ENCODE measurements at places on chromosomes 6 and 20. TPM values are rescaled to one million over a fixed set of nuclear protein-coding genes. Genes with fewer than 3 reads are reported as not detected.

Gene IFNGR1
- total RNA-seq: 15.2 TPM

Gene SLC17A1
- not detected for total RNA-seq

Gene FAM209B
- total RNA-seq: not detected

Gene IRF4
- 2.6 TPM for total RNA-seq

Gene CDYL
- total RNA-seq: 25.2 TPM

Gene LKAAEAR1
- not detected for total RNA-seq

DNA sequence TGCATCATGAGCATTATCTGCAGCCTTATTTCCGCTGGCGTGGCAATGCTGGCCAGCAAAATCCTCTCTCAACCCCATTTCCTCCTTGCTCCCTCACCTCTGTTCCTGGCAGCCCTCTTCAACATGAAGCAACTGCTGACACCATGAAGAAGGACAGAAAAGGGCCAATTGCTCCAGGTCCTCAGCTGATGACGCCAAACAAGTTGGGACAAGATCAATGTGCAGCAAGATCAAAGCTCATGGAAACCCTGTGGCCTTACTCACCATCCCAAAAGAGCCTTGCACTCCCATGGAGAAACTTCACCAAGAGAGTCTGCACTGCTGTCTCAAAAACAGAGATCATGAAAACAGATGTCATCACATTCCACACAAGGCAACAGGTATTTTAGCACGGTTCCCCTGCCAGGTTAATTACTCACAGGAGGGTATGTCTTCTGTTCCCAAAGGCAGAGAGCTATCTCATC lies 7.4 kb downstream of the GFOD1 start:
- no peaks in the 10 kb centered on the region for H3K27me3 ChIP-seq
- no peak for DNase-seq
- peaks cover 59% of the 10 kb centered on the region for H3K4me1 ChIP-seq
- no peak overlapping the region for H3K27ac ChIP-seq

GRCh38 chr6:149007846-149008245 lies 261.0 kb downstream of the UST start:
- no peak overlapping the region for H3K4me3 ChIP-seq
- H3K27ac ChIP-seq: no peak overlapping the region
- no peaks in the 10 kb centered on the region for H3K4me1 ChIP-seq
- H3K36me3 ChIP-seq: no peaks in the 10 kb centered on the region
- H3K27me3 ChIP-seq: no peaks in the 10 kb centered on the region

GRCh38 chr6:87180105-87180728 lies 24.9 kb downstream of the ZNF292 start:
- H3K4me1 ChIP-seq: no peaks in the 10 kb centered on the region
- DNase-seq: no peak
- H3K27me3 ChIP-seq: no peaks in the 10 kb centered on the region

DNA sequence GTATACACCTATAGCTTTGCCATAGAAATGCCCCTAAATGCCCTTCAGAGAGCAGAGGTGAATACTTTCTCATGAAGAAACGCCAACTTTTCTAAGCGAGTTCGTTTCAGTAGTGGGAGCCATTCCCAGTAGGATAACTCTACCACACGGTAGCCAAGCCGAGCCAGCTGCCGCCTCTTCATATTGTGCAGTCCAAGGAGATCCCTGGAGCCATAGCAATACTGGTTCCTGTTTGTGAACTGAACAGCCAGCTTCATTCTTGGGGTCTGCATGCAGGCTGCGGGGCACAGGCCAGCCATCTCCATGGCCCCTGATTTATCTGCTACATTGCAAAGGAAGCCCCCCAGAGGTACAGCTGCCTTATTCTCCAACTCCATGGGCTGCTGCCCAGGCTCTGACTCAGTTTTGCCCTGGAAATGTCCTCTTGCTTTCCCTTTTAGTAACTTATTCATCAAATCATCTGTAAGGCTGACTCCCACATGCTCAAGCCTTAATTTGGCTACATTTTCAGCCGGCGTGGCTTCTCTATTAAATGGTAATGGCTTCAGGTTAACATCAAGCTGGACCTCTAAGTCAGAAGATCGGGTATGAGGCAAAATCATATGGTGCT lies 12.8 kb downstream of the FASTKD5 start:
- H3K4me3 ChIP-seq: no peak overlapping the region
- no peak overlapping the region for H3K27ac ChIP-seq
- H3K36me3 ChIP-seq: peaks cover 57% of the 10 kb centered on the region
- H3K27me3 ChIP-seq: no peaks in the 10 kb centered on the region
- H3K4me1 ChIP-seq: peaks cover 26% of the 10 kb centered on the region

DNA sequence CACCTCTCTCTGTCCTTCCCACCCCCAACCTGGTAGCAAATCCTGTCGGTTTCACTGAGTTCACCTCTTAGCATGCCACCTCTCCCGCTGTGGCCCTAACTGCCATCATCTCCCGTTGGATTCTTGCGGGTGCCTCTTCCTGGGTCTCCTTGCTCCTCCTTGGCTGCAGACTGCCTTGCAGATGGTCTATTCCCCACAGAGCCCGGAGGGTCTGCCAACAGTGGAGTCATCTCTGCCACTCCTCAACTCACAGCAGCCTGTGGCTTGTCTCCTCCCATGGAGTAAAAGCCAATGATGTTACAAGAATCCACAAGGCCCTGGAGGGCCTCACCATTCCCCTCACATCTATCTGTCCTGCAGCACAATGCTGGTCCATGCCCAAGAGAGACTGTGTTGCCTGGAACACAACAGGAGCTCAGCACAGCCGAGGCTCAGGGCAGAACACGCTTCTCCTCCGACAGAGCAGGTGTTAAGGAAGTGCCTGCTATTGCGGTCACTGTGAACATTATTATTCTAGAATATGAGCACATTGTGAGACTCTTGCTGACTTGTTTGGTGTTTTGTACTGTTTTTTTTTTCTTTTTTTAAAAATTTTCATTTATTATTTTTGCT lies 241.8 kb upstream of the SULF2 start:
- H3K4me1 ChIP-seq: no peaks in the 10 kb centered on the region
- H3K4me3 ChIP-seq: no peak overlapping the region
- peaks cover 4% of the 10 kb centered on the region for H3K27me3 ChIP-seq
- DNase-seq: no peak
- H3K27ac ChIP-seq: no peak overlapping the region

DNA sequence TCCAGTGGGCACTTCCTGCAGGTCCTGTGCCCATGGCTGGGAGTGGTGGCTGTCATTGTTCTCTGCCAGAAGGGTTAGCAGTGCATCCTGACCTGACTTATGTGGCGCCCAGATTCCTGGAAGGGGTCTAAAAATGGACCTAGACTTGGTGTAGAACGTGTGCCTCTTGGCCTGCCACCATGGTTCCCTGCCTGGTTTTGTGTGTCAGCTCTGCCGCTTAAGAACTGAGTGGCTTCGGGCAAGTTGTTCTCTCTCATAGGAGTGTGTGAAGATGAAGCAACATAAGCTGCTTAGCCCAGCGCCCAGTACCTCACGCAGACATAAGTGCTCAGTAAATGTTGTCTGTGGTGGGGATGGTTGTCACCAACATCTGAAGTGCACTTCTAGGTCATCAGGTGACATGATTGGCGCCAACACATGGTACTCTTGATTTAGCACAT lies 52.1 kb downstream of the PTPN1 start:
- no peaks in the 10 kb centered on the region for H3K27me3 ChIP-seq
- peaks cover 37% of the 10 kb centered on the region for H3K36me3 ChIP-seq
- peak overlapping the region; percentile 69 for H3K27ac ChIP-seq
- H3K4me3 ChIP-seq: no peak overlapping the region
- DNase-seq: no peak

GRCh38 chr6:160882006-160882405 lies 109.6 kb upstream of the MAP3K4 start:
- peaks cover 2% of the 10 kb centered on the region for H3K27me3 ChIP-seq
- DNase-seq: no peak
- H3K4me3 ChIP-seq: no peak overlapping the region
- no peaks in the 10 kb centered on the region for H3K36me3 ChIP-seq
- H3K4me1 ChIP-seq: no peaks in the 10 kb centered on the region

DNA sequence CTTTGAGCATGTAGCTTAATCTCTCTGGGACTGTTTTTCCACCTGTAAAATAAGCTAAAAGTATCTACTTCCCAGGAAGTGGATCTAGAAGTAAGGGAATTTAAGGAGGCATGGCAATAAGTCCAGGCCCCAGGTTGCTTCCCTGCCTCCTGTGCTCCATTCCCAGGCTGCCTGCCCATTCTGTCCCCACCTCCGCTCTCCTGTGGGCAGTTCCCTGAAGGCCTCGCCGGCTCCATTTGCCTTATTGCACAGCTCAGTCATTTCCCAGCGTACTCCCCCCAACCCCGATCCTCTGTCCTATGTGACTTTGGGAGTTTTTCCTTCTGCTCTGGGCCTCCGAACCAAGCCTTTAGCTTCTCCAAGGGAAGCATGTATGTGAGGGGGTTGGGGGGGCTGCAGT lies 4.6 kb downstream of the SLC29A1 start:
- peaks cover 53% of the 10 kb centered on the region for H3K4me1 ChIP-seq
- DNase-seq: no peak
- H3K27ac ChIP-seq: no peak overlapping the region
- H3K36me3 ChIP-seq: peaks cover 50% of the 10 kb centered on the region
- no peak overlapping the region for H3K4me3 ChIP-seq

DNA sequence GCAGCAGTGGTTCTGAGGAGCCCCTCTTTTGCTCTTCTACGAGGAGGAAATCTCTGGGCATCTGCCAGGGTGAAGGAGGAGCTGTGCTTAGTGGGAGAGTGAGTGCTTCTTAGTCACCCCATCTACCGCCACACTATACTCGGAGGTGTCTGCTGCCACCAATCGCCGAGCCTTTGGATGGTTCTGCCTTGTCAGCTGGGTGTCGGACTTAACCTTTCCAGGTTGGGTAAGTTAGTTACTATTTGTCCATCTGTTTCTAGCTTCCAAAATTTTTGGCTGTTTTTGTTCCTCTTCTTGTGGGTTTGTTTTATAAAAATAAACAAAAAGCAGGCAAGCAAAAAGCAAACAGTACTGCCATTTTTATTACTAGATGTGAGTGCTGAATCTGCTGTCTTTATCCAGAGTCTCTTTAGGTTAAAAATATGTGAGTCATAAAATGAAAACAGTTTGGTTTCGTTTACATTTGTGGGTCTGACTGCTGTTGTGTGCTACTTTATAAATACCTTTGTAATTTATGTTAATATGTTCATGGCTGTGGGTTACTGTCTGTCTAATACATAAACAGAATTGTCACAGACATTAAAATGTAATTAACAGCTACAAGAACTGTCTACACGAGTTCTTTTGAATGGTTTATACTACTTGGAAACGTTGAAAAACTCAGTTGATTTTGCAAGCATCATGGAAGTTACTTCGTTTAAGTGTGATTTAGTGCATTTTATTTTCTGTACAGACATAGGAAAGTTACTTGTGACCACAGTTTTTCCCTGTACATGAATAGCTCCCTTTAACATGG lies 89.2 kb downstream of the ARID1B start:
- no peaks in the 10 kb centered on the region for H3K36me3 ChIP-seq
- H3K27me3 ChIP-seq: no peaks in the 10 kb centered on the region
- no peak overlapping the region for H3K27ac ChIP-seq
- peaks cover 15% of the 10 kb centered on the region for H3K4me1 ChIP-seq
